ENCODE measurements at places on chromosomes 2 and 18.

- DNase-seq: no peak
Observed at GRCh38 chr2:49687918-49688317, 533.6 kb upstream of the FSHR start.

GRCh38 chr2:140916410-140916809 is 1214.4 kb downstream of the LRP1B start:
- no peak for DNase-seq

DNA sequence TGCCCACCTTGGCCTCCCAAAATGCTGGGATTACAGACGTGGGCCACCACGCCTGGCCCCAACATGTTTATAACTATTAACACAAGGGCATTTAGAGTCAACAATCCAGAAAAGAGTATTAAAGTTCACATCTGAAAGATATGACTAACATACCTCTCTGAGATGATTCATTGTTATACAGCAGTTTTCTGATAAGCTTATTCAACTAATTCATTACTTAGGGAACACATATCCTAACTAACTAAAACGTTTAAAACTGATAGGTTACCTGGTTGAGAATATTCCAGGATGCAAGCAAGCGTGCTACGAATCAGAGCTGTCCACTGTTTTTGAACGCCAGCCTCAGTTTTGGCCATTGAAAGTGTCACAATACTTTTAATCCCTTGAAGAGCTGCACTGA is 34.0 kb upstream of the STRN start:
- DNase-seq: no peak

DNA sequence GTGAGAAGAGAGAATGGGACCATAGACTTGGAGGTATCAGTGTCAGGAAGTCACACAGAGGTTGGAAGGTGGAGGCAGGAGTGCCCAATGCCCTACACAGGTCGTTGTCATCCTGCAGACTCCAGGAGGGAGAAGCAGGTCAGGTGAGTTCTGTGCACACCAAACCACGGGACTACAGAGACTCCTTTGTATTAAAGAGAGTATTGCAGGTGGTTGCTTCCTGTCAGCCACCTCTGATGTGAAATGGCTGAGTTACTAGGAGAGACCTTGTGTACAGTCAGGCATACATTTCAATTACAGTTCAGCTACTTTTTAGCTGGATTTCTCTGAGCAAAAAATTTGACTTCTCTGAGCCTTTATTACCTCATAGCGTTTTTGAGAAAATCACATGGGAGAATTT is 51.6 kb downstream of the SPP2 start:
- DNase-seq: no peak

GRCh38 chr2:144004742-144005141 is 515.2 kb downstream of the ZEB2 start:
- no peak for DNase-seq

GRCh38 chr2:12504443-12504842 is 212.3 kb upstream of the TRIB2 start:
- DNase-seq: no peak

DNA sequence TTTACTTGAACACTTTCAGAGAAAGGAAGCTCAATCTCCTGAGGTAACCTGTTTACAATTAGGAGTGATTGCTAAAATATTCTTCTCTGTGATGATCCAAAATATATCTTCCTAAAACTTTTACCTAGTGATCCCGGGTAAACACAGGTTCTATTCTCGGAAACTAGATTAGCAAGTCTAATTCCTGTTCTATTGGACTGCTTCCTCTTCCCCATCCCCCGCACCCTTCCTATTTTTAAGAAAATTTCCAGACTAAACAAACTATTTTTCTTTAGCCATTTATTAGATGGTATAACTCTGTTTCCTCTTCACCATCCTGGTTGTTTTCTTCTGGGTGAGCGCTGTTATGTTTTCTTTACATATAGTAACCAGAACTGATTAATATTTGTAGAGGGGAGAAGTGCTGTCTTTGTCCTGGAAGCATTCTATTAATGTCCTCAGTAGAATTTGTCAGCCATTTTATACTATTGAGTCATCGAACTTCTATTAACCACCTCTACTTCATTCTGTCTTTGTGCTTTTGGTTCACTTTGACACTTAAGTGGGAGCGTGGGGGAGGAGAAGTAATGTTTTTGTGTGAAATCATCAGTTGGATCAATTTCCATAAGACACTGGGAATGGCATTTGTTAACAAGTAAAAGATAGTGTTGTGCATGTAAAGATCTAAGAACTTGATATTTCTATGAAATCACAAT is 31.8 kb downstream of the CREB1 start:
- DNase-seq: no peak

- no peak for DNase-seq
Observed at GRCh38 chr2:51258301-51258700, 226.4 kb upstream of the NRXN1 start.

All from lower leg skin (tissue), 4 donors.